ENCODE measurements at places on chromosomes 2 and 18. TPM values are rescaled to one million over a fixed set of nuclear protein-coding genes. Genes with fewer than 3 reads are reported as not detected.

- DNase-seq, result no peak
These were observed 321.0 kb upstream of the NRP2 start for GRCh38 chr2:205361272-205361671.

DNA sequence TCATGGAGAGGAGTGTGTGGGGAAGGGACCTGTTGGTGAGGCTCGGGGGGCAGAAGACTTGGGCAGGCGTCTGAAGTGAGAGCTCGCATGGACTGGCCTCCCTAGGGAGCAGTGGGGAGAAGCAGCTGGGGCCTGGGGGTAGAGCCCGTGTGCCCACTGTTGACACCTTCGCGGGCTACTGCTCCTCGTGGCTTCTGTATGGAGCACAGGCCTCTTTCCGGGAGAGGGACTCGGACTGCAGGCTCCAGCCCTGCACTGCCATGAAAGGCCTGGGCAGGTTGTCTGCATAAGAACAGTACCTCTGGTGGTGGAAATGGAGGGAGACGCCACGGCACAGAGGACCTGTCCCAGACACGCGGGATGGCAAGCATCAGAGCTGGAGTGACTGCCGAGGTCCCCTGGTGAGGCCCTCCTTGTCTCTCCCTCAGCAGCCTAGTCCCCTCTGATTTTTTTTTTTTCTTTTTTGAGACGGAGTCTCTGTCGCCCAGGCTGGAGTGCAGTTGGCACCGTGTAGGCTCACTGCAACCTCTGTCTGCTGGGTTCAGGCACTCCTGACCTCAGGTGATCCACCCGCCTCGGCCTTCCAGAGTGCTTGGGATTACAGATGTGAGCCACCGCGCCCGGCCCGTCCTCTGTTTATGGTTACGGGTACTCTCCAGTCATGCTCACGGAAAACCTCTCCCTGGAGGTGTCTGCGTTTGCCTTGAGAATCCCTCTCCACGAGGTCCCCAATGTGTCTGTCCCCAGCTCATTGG is 44.7 kb upstream of the PTMA start:
- DNase-seq, result no peak

The MDH1B gene
- not detected for total RNA-seq

The CYTIP gene
- 248 TPM for total RNA-seq

The MSTN gene
- total RNA-seq, result not detected

The KCNK3 gene
- total RNA-seq, result not detected

The ATOH8 gene
- total RNA-seq, result not detected

- DNase-seq, result no peak
These were observed 75.4 kb downstream of the EMX1 start for GRCh38 chr2:72992734-72993102.

DNA sequence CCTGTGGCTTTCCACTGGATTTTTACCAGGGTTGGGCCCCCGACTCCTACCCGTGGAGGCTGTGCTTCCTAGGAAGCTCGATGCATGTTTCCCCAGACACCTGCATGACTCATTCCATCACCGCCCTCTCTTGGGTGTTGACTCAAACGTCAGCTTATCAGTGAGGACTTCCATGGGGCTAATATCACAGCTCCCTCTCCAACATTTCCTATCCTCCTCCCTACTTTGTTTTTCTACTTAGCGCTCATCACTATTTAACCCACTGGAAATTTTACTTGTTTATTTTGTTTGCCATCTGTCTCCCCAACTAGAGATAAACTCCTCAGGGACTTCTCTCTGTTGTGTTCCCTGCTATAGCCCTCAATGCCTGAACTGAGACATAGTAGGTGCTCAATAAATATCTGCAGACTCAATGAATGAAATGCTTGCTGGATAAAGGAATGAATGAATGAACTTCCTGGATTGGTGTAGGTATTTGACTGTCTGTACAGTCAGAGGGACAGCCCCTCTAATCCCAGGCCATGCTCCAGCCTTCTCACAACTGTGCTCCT is 89.7 kb upstream of the MSH2 start:
- no peak for DNase-seq

GRCh38 chr2:221129657-221130056 is 442.4 kb downstream of the EPHA4 start:
- no peak for DNase-seq

DNA sequence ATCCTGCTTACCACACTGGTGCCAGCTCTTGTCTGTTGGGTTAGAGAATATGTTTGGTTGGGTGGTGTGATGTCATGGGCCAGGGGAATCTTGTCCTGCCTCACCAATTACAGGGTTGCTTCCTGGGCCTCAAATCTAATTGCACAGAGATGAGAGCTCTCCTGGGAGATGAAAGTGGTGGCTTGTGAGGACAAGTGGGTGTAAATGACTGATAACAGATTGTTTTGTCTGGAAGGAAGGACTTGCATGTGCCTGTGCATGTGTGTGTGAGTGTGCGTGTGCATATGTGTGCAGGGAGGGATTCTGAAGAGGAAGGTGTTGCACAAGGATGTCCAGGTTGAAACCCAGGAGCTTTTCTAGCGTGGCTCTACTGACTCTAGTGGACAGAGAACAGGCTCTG is 271.9 kb downstream of the LOXHD1 start:
- no peak for DNase-seq

DNA sequence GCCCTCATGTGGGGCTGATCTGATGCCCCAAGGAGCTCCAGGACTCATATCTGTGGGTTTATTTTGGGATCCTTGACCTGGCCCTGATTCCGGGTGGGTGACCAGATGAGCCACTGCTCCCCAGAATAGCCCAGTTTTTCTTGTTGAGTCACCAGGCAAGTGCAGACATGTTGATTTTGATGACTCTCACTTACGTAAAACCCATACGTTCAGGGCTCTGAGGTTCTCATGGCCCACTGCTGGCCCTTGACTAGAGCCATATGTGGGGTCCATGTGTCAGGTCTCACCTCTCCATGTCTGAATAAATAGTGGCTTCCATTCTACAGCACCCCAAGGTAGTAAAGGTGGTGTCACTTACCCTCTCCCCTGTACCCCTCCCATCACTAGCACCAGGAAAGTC is 41.9 kb downstream of the CDC42EP3 start:
- no peak for DNase-seq

DNA sequence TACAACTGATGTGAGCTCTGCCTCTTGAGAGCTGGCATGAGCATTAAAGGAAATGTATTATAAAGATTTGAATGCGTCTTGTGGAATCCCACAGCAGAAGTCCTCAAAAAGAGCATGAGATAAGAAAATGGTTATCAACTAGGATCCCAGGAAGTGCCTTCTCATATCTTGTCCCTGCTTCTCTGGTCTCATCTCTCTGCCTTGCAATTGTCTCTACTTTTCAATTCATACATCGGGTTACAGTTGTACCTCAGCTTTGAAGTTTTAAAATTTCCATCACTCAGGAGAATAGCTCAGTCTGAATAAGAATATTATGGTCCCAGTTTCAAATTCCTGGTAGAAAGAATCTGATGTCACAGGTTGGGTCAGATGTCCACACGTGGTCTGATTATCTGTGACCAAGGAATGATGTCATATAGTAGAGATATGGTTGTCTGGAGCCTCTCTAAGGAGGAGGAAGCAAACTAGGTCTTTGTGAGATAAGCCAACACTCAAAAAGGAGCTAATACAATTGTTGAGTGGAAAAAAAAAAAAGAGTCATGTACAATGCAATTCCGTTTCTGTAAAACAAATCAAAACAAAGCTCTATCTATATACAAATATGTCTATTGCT is 21.7 kb upstream of the CCDC88A start:
- DNase-seq, result no peak

DNA sequence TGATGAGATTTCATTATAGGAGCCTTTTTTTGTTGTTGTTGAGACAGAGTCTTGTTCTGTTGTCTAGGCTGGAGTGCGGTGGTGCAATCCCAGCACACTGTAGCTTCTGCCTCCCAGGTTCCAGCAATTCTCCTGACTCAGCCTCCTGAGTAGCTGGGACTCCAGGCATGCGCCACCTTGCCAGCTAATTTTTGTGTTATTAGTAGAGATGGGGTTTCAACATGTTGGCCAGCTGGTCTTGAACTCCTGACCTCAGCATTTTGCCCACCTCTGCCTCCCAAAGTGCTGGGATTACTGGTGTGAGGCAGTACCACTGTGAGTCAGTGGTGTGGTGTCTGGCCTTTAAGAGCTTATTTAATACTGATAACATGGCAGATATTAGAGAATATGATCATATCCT is 60.1 kb downstream of the MOB4 start:
- no peak for DNase-seq

The UGT1A6 gene
- total RNA-seq, result not detected

DNA sequence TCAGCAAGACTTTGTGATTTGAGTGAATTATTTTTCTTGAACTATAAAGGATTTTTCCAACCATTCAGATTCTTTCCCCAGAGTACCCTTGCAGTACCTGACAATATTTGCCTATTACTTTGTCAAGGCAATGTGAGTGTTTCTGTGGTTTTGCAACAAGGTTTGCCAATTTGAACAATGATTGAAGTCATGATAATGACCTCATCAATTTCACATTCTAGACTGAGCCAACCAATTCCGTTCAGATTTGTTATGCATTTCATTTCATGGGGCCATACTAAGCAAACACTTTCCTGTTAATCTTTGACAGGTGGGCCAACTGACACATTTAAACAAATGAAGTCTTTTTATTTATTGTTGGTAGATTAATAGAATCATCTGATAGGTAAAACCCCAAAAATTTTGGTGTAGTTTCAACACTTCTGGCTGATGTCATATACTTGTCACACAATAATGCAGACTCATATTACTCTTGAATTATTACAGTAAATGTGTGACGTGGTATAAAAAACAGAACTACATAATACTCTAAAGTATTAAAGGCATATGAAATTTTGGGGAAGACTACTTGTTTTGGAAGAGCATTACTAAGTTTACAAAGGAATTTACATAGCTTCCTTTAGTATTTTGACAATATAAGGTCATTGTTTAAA is 526.4 kb downstream of the DPP10 start:
- DNase-seq, result no peak

DNA sequence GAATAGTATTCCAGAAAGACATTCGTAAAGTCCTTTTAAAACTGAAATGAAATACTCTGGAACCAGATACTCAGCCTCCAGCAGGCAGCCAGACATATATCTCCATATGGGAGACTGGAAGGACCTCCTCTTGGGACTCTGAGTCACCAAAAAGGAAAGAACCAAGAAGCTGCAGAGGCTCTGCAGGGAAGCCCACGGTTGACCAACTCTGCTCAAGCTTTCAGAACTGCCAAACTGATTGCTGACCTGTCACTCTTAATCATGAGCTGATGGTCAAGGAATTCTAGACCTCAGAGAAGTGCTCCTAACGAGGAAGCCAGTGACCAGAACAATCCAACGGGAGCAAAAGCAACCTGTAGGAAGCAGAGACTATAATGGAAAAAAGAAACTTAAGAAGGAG is 434.7 kb downstream of the EIPR1 start:
- DNase-seq, result no peak

- no peak for DNase-seq
These were observed 481.8 kb downstream of the DLGAP1 start for GRCh38 chr18:3973191-3973850.

The DQX1 gene
- total RNA-seq, result 0.44 TPM

The DNAH7 gene
- total RNA-seq, result not detected

- no peak for DNase-seq
These were observed 44.9 kb downstream of the STK25 start for GRCh38 chr2:241463276-241464135.

GRCh38 chr18:54217624-54218023 is 6.8 kb downstream of the MBD2 start:
- no peak for DNase-seq

DNA sequence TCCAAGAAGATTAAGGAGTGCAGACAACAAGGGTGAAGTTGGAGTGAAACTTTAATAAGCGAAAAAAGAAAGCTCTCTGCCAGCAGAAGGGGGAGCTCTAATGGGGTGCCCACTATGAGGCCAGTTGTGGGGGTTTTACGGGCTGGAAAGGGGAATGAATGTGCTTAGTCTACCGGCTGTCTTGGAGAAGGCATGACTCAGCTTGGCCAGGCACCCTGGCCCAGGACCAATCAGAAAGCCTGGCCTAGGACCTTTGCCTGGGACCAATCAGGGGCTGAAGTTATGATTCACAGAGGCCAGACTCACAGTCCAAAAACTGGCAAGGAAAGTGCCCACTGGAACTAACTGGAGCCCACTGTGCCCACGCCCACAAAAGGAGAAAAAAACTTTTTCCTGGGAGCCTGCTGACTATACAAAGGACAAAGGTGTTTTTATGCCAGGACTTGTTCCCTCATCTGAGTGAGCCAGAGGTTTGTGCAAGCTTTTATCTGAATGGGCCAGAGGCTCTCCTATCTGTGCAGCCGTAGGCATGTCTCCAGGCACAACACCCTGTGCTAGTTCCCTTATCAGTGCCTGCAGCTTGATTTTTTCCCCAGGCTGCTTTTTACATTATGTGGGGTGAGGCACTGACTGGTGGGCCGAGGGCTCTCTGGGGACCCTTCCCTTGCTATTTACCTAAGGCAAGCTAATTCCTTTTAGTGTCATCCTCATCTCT is 18.6 kb downstream of the CMPK2 start:
- DNase-seq, result no peak

The ARHGEF4 gene
- 2.6 TPM for total RNA-seq

GRCh38 chr2:8882094-8882493 is 44.7 kb upstream of the KIDINS220 start:
- no peak for DNase-seq

DNA sequence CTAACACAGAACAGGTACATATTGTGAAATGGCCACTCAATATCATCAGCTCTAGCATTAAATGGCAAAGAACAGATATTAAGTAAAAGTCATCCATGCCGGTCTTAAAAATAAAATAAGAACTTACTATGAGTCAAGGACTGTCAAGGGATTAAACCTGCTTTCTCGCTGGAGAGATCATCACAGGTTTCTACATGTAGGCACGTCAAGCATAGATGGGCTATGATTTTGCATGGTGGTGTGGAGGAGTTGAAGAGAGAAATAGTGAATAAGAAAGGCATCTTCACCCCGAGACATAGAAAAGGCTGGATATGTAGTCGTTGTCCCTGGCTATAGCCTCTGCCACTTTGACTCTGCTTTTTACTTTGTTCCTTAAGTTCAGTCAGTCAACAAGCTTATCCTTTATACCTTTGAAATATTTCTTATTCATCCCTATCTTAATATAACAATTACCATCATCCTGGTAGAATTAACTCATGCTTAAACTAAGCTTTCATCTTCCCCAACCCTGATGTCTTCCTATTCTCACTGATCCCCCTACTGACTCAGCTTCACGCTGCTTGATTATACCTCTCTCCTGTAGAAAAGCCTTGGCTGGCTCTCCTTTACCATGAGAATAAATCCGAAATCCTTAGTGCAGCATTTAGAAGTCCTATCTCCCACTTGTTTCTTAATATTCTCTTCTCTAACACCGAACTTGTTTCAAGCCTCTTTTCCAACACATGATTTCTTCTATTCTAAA is 42.5 kb downstream of the DSC3 start:
- no peak for DNase-seq
